ENCODE measurements at places on chromosomes 2 and 18.

GRCh38 chr2:219782737-219783348 lies 155.4 kb downstream of the SLC4A3 start:
- no peak for DNase-seq

DNA sequence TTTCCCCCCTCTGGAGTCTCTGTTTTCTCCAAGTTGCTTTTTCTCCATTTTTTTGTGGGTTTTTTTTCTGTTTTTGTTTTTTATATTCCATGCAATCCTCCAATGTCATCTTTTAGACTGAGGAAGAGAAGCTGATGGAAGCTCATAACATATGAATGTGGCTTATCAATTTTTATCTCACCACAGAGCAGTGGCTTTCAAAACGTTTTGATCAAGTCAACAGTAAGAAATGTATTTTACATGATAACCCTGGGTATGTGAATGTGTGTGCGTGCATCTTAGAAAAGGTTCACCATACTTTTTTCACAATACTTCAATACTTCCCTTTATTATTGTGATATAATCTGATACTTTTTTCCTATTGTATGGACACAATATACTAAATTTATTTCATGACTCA lies 64.6 kb upstream of the CDCA7 start:
- DNase-seq, result peak; percentile 60

DNA sequence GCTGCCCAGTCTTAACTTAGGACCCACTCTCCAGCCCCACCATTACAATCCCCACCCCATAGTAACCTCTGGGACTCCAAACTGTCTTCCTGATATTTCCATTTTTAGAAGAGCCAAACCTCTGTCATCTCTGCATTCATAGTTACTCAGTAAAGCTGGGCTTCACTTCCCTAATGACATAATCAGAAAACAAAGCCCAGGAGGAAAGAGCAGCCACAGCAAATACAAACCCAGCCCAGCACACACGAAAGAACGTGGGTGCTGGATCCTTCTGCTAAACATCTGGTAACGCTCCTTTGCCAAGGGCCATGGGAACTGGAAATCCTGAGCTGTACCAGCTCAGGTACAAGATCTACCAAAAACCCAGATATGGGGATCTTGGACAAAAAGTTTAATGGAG lies 36.8 kb upstream of the RIOK3 start:
- DNase-seq, result no peak

- no peak for DNase-seq
These were observed 234.2 kb downstream of the CDH2 start for GRCh38 chr18:27942706-27943105.

- DNase-seq, result peak; percentile 27
These were observed 20.4 kb downstream of the IFIH1 start for GRCh38 chr2:162297925-162298552.

GRCh38 chr2:212709280-212709679 lies 170.7 kb upstream of the ERBB4 start:
- no peak for DNase-seq

- DNase-seq, result no peak
These were observed 53.2 kb downstream of the BMPR2 start for GRCh38 chr2:202429164-202429980.

GRCh38 chr18:67260841-67261240 lies 255.7 kb downstream of the DSEL start:
- no peak for DNase-seq

DNA sequence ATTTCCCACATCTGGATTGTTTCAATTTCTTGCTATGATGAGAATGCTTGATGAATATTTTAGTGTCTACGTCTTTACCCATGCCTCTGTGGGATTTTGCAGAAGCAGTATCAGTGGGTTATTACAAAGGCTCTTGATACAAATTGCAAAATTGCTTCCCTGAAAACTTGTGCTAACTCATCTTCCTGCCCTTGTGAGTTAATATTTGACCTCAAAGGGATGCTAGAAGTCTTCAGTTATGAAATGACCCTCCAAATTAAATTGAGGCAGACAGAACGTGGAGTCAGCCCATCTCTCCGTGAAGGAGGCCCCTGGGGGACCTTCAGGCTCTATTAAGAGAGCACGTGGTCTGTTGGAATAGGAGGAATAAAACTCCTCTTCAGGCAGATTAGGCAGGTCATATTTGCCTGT lies 239.2 kb upstream of the HS6ST1 start:
- no peak for DNase-seq

DNA sequence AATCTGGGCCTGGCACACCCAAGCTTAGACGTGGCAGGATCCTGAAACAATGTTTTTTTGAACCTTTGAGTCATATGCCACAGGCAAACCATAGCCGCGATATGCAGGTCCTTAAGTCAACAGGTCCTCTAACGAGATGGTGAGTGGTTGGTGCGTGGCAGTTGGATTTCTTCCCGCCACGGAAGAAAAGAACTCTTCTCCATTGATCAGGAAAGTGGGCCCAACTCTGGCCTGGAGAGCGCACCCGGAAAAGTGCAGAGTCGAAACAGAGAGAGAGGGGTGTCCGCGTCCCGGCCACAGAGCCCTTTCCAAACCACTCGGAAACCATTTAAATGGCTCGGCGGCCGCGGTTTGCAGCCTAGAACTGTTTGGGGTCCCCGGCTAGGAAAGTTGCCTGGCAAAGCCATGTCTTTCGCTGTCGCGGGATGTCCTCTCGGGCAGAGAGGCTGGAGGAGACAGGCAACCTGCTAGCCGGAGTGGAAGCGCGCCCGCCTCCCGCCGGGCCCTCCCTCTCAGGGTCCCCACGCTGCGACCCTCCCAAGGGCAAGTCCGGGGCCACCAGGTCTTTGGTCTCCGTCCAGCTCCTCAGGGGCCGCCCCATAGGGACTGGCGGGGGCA lies 777 bp downstream of the GALNT3 start:
- no peak for DNase-seq

DNA sequence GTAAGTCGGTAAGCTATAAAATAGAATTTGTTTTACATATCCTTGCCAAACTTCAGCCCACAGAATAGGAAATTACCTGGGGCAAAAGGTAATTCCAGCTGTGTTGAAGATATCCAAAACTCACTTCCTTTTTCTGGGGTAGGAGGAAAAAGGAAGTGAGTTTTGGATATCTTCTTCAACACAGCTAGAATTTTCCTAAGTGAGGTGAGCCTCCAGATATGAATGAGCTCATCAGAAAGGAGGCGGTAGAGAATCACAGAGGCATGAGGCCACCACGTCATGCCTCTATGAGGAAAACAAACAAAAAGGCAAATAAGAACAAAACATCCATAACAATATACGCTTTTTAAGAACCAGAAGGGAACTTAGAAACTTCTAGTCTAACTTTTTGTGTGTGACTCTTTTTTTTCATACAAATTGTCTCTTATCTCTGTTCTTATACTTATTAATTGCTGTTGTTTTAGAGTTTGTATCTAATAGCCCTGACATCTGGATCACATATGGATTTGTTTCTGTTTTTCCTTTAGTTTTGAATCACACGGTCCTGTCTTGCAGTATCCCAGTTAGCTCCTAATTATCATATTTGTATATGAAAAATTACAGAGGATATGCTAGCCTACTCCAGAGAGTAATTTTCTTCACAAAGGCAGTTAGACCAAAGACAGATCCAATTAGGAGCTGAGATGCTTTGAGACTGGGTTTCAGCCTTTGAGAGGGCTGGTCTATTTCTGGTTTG lies 104.5 kb downstream of the RBM43 start:
- no peak for DNase-seq

DNA sequence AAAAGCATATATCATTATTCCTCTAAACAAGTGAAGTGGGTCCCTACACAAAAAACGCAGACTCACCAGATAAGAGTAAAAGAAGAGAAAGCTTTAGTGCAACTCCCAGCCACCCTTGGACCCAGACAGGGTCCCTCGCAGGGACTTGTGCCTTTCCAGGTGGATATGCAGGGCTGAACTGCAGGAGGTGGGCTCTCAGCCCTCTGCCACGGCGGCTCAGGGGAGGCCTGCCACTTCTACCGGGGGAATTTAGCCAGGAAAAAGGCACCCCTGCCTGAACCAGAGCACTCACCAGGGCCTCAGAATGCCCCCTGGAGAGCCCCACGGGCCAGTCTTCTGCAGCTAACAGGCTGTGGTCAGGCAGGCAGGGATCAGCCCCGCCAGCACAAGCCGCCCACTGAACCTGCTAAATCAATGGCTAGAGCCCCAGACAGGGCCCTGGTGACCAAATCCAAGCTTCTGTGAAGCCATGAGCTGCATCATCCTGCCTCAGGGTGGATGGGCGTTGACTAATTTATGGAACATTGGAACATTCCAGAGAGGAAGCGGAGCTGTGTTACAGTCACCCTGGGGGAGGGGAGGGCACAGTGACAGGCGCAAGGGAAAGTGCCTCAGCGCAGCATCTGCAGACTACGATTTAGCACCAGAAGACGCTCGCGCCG lies 209.3 kb downstream of the EIPR1 start:
- no peak for DNase-seq

GRCh38 chr2:240166191-240166590 lies 25.7 kb upstream of the OTOS start:
- DNase-seq, result no peak

- no peak for DNase-seq
These were observed 4.3 kb upstream of the G6PC2 start for GRCh38 chr2:168896783-168897182.

GRCh38 chr18:56028514-56028913 lies 440.5 kb upstream of the TCF4 start:
- no peak for DNase-seq

DNA sequence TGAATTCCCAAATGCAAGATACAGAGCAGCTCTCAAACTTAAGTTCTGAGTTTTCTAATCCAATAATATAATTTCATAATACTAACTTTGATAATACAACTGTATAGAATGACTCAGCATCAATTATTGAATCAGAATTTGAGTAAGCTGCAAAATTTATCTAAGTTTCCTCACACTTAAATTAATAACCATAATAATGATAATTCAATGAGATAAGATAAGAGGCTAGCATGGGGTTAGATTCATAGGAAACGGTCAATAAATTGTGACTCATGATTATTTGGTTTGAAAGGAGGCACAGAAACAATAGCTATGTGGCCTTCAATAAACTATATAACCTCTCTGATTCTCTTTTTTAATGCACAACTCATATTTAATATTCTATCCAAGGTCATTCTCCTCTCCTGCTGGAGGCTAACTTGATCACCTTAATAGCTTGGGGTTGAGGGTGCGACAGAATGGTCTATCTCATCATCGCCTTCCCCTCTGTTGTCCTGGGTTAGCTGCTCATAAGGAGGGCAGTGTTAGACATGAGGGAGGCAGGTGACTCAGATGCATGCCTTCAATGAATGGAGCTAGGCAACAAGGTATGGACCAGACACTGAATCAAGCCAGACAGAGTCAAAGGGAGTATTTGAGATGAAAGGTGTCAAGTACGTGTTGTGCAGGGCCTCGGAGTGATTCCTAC lies 36.2 kb upstream of the BMP10 start:
- DNase-seq, result no peak

GRCh38 chr18:57220480-57220879 lies 73.6 kb downstream of the BOD1L2 start:
- no peak for DNase-seq

DNA sequence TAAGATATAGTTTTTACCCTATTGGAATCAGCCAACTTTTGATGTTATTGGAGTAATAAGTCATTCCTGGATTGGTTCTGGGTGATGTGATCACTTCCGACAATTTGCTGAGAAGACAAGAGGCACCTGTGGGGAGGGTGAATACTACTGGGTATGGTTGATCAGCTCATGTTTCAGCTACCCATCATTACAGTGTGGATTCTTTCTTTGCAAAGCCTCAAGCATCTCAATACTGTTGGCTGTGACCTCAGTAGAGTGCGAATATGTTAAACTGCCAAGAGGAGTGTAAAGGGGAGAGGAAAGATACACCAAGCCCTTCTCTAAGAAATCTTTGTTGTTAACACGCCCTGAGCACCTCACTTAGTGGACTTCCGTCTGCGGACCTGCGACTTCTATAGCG lies 317.7 kb downstream of the TDRD15 start:
- DNase-seq, result no peak
